ENCODE measurements at places on chromosomes 3 and 15.
A peak's percentile ranks its signal among the peaks of the same experiment; 100 is the strongest.

DNA sequence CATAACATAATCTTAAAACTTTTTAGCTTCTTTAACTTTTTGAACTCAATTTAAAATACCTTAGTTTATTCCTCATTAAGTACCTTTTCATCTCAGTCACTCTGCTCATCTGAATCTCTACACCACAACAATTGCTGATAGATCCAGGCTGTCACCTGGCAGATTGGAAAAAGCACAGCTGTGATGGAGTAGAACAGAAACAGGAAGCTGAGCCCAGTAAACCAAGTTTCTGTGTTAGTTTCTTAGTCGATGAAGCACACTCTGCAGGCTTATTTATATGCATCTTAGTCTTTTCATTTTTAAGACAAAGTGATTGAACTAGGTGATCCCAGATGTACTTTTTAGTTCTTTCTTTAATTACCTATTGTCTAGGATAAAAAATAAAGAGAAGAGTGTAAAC, 1398.0 kb upstream of the ALCAM start:
- no peak for DNase-seq

GRCh38 chr3:217099-217813, 20.7 kb downstream of the CHL1 start:
- DNase-seq, result no peak

DNA sequence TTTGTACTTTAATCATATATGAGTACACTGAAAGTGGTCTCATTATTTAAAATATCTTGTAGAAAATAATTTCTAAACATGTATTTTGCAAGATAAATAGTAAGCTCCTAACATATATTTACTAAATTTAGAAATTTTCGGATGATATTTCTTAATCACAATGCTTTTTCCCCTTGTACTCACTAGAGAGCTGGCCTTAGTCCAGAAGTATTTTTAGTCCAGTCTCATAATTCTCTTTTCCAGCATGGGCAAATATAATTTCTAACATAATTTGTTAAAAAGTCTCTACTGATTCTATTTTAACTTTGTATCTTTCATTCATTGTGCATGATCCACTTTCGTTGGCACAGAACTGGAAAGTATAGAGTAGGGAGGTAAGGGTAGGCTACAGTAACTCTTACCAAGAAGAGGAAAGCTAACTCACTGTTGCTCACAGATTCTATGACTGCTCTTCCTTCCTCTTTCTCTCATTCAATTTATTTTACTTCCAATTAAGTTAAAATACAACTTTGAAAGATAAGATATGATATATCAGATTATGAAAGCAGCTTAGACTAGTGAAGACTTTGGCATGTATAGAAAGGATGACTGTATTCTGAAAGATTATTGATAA, 39.3 kb downstream of the FGF7 start:
- DNase-seq, result no peak

DNA sequence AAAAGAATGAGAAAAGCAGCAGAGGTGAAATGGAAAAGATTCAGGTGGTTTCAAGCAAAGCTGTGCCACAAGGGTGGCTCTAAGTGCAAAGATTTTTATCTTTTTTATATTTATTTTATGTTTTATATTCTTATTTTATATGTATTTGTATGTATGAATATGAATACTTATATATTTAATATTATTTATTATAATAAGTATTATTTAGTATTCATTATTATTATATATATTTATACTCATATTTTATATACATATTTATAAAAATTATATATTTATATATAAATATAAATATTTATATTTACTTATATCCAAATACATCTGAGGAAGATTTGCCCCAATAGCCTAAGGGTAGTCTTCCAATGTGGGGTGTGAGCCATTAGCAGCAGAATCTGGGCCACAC, 1002.0 kb downstream of the CADM2 start:
- no peak for DNase-seq

DNA sequence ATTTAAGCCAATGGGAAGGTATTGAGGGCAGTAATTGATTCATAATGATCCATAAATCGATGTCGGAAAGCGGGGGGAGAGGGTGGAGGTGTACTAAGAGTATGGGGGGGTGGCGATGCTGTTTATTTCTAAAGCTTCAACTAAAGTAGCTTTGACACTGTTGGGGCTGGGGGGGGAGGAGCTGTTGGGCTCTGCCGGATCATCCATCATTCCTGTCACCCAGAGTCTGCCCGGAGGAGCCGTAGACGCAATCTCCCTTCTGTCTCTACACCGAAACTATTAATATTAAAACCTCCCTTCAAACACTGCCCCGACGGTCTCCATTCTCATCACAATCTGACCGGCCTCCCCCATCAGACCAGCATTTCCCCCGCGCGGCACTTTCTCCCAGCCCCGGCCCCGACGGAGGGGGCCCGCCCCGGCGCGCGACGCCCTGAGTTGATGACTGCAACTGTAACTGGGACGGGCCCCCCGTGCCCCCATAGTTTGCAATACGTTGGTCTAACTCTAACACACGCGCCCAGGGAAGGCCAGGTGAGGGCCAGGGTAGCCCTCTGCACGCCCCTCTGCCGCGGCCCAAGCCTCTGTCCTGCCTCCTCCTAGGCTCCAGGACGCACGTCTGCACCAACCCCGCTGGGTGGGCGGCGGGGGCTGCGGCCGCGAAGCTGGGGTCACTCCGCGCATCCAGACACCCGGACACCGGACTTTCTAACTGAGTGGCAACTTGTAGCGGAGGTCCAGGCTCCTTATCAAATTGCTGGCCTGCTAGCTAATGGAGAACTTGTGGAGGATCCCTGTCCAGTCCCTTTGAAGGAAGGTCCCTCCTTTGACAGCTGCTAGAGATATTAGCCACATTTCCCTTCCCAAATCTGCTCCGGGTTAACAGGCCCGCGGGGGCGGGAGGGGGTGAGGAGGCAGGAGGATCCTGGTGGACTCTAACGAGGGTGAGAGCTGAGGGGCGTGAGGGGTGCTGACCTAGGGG, 212.0 kb downstream of the MEIS2 start:
- DNase-seq, result no peak

DNA sequence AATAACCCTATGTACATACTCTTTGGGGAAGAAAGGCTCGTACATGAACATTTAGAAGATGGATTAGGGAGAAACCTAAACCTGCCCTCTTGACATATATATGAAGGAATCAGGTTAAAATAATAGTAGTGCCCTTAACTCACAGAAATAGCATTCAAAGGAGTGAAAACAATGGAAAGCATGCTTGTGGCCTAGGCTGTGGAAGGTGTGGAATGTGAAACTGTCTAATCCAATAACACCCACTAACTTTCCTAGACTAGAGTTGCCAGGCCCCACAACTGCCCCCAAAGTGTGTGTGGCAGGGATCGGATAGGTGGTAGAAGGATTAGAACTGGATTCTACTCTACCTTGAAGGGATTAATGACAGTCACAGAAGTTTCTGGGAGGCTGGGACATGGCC, 317.4 kb upstream of the LRRFIP2 start:
- DNase-seq, result no peak

- no peak for DNase-seq
Observed at GRCh38 chr3:71547249-71548198, 36.0 kb downstream of the FOXP1 start.

GRCh38 chr3:43405888-43406642, 119.7 kb downstream of the SNRK start:
- DNase-seq, result no peak

DNA sequence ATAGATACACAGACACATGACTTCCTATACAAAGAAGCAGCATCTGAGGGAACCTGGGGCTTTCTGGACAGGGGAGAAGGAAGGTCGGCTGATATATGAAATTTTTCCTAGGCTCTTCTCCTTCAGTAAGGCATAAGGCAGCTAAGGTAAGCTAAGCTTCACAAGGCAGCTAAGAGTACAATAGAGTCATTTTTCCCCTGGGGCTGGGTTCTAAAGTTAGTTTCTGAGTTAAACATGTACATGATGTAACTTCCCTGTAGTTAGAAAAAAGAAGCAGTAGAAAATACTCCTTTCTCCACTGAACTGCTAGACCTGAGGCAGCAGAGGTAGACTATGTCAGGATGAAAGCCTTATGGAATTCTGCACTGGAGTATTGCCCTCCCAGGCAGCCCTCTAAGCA, 109.6 kb downstream of the PLD1 start:
- DNase-seq, result no peak

DNA sequence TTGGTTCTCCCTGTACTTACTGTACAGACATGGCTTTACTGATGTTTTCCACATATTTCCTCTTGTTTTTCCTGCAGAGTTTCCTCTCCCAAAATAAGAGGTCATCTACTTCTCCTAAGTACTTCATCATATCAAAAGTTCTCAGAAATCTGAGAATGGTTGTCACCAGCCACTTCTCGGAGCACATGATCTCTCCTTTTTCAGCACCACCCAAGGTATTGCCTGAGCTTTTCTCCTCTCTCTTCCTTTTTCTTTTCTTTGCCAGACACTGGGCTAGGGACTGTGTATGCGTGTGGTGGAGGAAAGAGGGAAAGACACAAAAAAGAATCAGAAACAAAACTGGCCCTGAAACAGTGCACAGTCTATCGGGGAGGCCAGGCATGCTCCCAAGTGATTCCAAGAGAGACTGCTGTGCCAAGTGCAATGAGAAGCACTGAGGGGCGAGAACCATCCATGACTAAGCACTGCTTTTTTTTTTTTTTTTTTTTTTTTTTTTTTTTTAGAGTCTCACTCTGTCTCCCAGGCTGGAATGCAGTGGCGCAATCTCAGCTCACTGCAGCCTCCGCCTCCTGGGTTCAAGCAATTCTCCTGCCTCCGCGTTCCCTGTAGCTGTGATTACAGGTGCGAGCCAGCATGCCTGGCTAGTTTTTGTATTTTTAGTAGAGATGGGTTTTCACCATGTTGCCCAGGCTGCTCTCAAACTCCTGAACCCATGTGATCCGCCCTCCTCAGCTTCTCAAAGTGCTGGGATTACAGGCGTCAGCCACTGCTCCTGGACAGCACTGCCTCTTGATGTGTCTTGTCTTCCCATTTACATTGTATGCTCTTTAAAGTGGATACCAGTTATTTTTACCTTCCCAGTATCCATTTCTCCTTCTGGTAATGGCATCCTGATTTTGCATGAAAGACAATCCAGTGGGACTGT, 194.0 kb upstream of the FEZF2 start:
- DNase-seq, result peak; percentile 78

DNA sequence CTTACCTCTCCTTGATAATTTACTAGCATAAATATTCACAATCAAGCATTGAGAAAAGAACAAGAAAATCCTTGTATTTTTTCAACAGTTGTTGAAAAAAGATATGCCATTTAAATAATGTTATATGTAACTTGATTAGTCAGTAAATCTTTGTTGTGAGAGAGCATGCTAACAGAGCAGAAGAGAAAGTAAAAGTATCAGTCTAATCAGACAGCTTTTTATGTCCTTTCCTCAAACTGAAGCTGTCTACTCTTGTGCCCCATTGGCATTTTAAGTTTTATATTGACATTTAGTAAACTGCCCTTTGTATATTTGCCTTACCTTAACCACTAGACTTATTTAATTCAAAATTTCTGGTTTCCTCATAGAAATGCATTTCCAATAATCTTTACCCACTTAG, 668.7 kb downstream of the OTOL1 start:
- no peak for DNase-seq

DNA sequence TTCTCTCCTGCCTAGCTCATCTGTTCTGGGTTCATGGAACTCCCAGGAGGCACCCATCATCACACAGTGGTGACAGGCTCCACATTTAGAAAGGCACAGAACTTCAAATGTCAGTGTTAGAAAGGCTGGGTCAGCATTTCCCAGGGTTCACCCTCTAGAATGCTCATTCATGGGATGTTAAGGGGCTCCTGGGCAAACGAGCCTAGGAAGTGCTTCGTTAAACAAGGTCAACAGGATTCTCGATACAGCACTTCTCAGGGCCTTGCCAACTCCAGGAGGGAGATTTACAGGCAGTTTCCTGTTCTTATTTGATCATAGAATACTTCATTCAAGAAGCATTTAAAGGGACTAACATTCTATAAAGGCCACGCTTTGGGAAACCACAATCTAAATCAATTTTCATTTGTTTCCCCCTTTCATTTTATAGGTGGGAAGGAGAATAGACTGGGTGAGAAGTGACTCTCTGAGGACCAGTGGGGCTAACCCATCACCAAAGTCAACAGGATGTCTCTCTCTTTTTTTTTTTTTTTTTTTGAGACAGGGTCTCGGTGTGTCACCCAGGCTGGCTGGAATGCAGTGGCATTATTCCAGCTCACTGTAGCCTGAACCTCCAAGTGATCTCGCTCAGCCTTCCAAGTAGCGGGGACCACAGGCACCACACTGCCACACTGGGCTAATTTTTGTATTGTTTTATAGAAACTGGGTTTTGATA, 14.3 kb downstream of the IGDCC4 start:
- no peak for DNase-seq

DNA sequence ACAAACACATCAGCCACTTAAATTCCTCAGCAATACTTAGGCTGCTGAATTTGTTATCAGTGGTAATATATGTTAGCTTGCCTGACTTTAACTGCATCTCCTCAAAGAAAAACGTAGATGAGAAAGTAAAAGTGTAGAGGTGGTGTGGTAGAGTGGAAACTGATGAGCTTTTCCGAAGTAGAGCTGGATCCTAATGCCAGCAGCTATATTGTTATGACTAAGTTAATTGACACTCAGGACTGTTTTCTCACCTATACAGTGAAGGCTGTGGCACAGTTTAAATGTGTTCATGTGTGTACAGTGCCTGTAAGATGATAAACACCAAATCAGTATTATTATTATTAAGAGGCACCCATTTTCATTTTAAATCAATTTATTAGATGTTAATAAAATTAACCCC, 174.9 kb downstream of the TNIK start:
- no peak for DNase-seq

- no peak for DNase-seq
Observed at GRCh38 chr15:46127361-46127874, 492.6 kb downstream of the SQOR start.

GRCh38 chr15:27258287-27258686, 287.3 kb downstream of the GABRG3 start:
- DNase-seq, result no peak

DNA sequence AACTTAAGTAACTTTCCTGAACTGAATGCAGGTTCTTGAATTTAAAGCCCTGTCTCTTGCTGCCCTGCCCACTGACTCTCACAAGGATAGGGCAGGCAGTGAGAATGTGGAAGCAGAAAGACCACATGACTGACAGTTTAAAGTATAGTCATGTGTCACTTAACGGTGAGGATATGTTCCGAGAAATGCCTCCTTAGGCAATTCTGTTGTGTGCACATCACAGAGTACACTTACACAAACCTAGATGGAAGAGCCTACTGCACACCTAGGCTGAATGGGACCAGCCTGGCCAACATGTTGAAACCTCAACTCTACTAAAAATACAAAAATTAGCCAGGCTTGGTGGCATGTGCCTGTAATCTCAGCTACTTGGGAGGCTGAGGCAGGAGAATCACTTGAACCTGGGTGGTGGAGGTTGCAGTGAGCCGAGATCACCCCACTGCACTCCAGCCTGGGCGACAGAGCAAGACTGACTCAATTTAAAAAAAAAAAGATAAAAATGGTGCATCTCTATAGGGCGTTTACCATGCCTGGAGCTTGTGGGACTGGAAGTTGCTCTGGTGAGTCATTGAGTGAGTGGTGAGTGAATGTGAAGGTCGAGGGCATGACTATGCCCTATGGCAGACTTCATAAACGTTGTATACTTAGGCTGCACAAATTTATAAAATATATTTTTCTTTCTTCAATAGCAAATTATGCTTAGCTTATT, 18.9 kb upstream of the COPG1 start:
- DNase-seq, result peak; percentile 77

- DNase-seq, result no peak
Observed at GRCh38 chr3:187900993-187901755, 155.9 kb upstream of the BCL6 start.

- no peak for DNase-seq
Observed at GRCh38 chr3:190040145-190040544, 80.6 kb downstream of the P3H2 start.

Data from fibroblast of the conjunctiva (primary cell).